ENCODE measurements at places on chromosomes 6 and 20.

- peak; percentile 14 for DNase-seq
Observed at GRCh38 chr6:22145823-22146677, 150.8 kb downstream of the PRL start.

GRCh38 chr6:130282234-130282995, 59.7 kb upstream of the SAMD3 start:
- no peak for DNase-seq

DNA sequence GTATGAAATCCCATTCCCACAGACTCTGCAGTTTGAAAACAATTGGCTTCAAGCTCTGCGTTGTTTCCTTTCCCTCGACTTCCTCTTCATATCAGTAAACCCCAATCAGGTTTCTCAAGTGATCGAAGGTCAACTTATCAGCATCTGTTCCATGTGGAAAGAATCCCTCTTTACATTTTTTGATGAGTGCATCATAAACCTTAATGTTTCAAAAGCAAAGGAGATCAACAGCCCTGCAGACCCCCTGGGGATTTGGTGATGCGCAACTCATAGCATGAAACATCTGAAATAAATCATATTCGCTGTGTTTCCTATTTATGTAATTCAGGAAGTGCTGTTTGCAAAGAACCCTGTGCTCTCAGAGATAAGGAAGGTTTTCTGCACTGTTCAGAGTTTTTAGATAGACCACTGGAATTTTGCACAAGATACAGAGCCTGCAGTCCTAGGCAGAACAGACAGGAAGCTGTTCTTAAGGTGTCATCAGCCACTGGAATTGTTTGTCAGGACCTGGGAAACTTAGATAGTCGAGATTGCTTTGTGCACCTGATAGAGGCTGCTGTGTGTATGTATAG, 216.0 kb downstream of the HIVEP2 start:
- no peak for DNase-seq

DNA sequence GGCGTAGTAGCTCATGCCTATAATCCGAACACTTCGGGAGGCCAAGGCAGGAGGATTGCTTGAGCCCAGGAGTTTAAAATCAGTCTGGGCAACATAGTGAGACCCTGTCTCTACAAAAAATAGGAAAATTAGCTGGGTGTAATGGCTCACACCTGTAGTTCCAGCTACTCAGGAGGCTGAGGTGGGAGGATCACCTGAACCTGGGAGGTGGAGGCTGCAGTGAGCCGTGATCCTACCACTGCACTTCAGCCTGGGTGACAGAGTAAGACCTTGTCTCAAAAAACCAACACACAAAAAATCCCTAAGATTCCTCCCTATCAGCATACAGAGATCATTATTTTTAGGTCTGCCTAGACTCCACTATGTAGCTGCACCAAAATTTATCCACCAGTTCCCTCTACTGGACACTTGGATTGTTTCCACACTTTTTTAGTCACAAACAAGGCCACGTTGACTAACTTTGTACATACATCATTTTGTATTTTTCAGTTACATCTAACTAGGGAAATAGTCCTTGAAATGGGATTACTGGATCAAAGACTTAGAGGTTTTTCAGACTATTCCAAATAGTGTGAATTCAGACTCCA, 3.6 kb upstream of the PHF1 start:
- no peak for DNase-seq

DNA sequence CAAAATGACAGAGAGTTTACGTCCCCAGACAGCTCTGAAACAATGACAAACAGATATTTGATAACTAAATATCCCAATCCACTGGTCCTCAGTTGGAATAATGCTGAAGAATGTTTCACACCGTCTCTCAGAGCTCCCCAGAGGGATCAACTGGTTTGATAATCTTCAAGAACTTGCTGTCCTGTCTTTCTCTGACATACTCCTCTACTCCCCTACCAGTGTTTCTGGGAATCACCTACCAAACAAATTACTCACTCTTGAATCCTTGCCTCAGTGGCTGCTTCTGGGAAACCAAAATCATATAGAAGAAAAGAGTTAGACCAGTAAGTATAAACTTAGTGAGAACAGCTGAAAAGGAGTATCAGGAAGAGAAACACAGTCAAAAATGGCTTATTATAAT, 469.7 kb upstream of the JAG1 start:
- no peak for DNase-seq

GRCh38 chr20:18926965-18927364, 113.4 kb downstream of the SCP2D1 start:
- DNase-seq, result no peak

DNA sequence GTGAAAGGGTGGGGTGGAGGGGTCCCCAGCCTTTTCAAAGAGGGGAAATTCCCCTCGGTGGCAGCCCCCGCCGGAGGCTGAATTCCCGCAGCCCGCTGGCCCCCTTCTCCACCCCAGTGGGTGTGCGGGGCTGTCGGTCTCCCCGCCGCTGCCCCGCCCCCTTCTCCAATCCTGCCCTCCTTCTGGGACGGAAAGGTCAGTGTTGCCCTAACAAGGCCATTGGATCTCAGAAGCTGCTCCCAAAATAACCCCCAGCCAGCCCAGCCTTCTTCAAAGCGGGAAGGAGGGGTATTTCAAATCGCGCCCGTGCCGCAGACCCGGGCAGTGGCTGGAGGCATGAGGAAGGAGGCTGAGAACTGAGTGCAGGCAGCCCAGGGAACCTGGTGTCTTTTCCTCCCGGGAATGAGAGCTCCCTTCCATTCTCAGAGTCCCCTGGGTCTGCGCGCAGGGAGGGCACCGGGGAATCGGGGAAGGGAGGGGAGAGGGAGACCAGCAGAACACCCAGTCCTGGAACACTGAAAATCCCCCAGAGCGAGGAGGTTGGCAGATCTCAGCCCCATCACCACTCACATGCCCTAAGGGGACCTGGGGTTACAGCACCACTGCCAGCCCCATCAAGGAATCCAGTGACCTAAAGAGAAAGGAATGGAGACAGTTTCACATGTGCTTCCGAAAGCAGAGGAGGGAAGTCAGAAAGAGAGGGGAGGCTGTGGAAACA, at the start of gene JPH2:
JPH2 (minus strand) TSS at position 135 of the 718 bp plus-strand sequence. CDS start 483 bp downstream, outside the sequence.
- peak; percentile 80 for DNase-seq

DNA sequence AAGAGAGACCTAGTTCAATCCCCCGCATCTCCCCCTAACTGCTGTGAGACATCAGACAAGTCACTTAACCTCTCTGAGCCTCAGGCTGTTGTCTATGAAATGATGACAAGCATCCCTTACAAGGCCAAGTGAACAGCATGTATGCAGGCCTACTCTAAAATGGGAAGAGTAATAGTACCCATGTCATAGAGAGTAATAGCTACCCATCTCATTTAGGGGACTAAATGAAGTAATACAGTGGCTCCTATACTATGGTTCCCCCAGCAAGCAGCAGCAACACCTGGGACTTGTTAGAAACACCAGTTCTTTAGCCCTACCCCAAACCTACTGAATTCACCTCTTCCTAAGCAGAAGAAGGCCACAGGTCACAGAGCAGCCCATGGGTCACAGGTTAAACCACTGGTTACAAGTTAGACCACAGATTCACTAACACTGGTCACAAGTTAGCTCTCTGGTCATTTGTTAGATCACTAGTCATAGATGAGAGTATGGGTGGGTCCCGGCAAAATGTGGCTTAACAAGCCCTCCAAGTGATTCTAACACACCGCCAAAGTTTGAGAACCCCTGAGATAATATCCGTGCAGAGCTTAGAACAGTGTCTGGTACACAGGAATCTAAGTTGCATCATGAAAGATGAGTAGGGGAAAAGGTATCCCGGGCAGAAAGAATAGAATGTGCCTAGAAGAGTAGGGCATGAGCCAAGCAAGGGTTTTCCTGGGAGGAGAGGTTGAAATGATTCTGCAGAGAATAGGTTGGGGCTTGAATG, 1.4 kb downstream of the DEFB124 start:
- no peak for DNase-seq

DNA sequence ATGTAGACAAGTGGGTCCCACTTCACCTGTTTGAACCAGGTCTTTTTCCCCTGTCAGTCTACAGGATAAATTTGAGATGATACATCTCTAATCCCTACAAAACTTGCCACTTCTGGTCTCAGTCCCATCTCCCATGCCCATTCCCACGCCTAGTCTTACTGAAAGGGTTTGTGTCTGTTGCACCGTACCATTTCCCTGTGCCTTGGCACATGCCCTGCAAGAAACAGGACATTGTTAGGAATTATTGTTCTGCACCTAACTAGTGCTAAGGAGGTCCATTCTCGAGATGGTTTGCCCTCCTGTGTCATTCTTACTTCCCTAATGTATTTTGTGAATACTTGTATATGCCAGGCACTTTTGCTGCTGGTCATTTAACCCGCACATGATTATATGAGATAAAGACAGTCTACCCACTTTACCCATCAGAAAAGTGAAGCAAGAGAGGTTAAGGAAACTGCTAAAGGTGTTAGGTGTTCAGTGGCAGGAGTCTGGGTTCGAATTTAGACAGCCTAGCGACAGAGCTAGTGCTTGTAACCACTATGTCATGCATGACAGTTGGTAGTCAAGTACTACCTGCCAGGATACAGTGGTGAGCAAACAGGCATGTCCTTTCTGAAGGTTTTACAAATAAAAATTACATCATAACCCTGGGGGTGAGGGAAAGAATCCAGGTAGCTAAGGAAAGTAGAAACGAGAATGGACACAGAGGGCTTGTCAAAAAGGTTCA, 12.7 kb downstream of the FAM217A start:
- no peak for DNase-seq

DNA sequence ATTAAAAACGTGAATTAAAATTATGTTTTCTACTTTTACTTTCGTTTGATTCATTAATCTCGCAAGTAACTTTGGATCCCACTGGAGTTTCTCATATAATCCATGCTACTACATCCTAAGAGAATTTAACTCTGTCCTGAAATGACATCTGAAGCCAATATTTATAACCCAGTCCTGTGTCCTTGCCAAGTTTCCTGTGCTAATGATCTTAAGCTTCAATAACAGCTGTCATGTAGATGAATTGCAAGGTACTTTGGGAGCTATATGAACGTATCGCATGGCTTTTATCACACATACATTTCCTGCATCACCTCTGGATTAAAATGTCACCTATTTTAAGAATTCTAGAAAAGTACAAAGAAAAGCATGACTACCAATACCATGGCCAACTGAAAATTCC, 833.8 kb upstream of the CITED2 start:
- DNase-seq, result no peak

- no peak for DNase-seq
Observed at GRCh38 chr6:36499918-36500317, 47.4 kb downstream of the STK38 start.

DNA sequence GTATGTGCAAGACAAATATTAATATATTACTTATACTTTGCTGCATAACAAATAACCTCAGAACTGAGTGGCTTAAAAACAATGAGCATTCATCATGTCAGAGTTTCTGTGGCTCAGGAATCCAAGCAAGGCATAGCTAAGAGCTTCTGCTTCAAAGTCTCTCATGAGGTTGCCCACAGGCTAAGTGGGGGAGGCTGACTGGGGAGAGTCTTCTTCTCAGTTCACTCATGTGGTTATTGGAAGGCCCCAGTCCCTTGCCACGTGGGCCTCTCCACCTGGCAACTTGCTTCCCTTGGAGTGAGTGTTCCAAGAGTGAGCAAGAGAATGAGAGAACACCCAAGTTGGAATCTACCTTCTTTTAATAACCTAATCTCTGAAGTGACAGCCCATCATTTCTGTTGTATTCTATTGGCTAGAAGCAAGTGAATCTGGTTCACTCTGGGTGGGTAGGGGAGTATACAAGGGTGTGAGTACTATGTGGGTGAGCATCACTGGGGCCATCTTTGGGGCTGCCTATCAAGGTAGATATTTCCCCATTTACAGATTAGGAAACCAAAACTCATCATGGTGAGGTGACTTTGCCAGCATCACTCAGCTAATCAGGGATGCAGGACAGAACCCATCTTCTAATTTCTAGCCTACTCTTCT, 36.0 kb downstream of the DNAH8 start:
- DNase-seq, result no peak

GRCh38 chr6:15941168-15941567, 187.7 kb upstream of the MYLIP start:
- DNase-seq, result no peak

- DNase-seq, result no peak
Observed at GRCh38 chr6:42443312-42444060, 8.2 kb downstream of the TRERF1 start.

- DNase-seq, result no peak
Observed at GRCh38 chr20:50464026-50464724, 46.0 kb upstream of the PTPN1 start.

DNA sequence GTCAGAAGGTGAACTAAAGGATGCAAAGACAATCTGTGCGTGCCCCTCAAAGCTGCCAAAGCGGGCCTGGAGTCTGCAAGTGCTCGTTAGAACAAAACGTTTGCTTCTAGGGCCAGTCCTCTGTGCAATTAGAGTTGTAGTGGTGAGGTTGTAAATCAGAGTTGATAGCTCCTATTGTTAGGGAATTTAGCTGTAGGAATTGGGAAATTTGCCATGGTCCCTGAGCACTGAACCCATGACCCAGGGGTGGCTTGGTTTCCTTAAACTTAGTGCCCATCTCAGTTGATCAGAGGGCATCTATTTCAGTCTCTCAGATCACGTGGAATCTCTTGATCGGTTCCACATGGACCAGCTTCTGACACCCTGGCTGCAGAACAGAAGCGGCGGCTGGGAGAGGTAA, 18.8 kb upstream of the RPS6KA2 start:
- DNase-seq, result no peak

DNA sequence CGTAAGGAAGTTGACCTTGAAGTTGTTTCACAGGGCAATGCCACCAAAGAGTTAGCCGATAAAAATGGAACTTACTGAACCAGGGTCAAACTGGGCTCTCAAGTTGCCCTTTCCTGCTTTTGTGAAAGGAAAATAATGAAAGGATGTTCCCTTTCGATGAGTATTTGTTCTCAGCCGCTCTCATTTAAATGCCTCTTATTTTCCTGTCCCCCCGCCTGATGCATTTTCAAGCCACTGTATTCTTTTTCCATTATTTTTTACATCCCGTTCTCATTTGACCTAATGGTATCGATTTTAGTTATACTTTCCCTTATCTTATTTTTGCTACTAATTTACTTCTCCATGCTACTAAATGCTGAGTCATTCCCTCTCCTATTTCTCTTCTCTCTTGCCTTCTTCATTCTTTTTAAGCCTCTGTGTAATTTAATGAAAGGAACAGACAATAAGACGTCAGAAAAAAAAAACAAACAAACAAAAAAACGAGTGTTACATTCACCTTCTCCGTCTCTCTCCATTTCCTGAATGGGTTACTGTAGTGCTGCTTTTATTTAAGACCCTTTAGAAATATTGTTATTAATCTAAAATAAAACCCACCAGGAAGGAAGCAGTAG, 655 bp upstream of the NDUFAF4 start:
- no peak for DNase-seq
